Cerebellar cortex (tissue), 1 donor: ENCODE measurements at places on chromosomes 1 and 21.

GRCh38 chr1:244344001-244344400 is 107.7 kb downstream of the ADSS2 start:
- no peak for DNase-seq

- DNase-seq: peak; percentile 26
Measured at GRCh38 chr21:16741141-16741665, 771.6 kb upstream of the CXADR start.

DNA sequence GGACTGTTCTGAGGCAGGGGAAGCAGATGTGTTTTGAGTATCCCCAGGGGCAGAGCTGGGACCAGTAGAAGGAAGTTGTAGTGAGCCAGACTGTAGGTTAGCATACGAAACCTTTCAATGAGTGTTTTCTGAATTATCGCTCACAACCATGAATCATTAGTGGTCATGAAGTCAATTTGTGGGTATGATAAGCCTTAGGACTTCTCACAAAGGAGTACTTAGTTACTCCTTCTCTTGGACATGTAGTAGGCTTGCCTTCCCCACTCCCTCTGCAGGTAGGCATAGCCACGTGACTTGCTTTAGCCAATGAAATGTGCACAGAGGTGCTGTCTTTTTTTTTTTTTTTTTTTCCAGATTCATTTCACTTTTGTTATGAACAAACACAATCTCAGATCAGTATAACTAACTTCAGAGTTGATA is 23.9 kb upstream of the FAAH start:
- DNase-seq: no peak

DNA sequence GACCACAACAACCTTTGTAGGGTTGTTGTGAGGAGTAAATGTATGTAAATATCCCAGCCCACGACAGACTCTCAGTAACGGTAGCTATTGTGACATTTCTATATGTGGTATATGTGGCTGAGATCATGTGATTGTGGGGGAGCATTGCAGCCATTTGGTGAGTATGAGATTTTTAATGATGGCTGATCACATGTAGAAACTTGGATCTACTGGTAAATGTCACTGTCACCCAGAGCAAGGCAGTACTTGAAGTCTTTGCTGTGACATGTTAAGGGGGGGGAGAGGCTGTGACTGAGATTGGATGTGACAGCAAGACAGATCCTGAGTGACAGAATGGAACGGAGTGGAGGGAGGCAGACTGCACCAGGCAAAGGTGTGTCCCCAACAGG is 23.9 kb upstream of the MEF2D start:
- DNase-seq: no peak

DNA sequence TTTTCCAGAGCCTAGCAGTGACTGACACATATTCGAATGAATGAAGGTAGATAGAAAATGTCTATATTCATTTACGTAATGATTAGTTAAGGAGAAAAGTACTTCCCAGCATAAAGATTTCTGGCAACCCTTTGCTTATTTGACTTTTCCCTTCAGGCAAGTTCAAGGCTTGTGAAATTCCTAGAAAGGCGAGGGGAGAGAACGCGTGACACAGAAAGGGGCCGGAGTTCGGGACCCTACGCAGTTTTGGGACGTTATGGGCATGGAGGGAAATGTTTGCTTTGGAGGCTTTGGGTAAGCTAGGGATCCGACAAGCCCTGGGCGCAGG is 472 bp upstream of the USP25 start:
- no peak for DNase-seq

DNA sequence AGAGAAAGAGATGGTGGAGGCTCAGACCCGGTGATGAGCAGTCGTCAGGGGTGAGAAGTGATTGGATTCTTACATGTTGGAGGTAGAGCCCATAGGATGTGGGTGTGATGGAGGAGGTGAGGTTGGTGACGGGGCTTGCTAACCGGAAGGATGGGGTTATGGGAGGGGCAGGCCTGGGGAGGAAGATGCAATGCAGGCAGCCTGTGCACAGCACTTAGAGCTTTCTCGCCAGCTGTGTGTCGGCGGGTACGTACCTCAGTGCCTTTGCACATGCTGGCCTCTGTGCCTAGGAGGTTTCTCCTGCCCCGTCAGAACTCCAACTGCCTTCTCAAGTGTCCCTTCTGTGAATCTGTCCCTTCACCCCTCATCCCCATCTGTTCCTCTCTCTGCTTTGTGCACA is 2.9 kb upstream of the BSND start:
- DNase-seq: no peak

DNA sequence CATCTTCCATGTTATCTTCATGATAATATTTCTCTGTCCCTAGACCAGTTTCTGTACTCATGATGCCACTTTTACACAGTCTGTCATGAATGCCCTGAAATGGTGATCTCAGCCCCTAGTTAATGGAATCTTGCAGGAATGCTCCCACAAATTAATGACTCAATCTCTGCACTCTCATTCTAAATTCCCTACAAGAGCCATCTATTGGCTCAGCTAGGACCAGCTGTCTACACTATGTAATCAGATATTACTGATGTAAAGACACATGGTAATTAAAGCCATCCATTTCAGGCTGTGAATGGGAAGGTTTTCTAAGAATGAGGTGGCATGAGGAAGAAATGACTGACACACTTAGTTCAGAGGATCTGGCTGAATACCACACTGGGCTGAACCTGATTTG is 199.1 kb upstream of the KCND3 start:
- no peak for DNase-seq

GRCh38 chr1:207959910-207960309 is 49.0 kb upstream of the CD34 start:
- DNase-seq: no peak
